CD14-positive monocyte (primary cell): ENCODE measurements at places on chromosomes 7 and 10.

DNA sequence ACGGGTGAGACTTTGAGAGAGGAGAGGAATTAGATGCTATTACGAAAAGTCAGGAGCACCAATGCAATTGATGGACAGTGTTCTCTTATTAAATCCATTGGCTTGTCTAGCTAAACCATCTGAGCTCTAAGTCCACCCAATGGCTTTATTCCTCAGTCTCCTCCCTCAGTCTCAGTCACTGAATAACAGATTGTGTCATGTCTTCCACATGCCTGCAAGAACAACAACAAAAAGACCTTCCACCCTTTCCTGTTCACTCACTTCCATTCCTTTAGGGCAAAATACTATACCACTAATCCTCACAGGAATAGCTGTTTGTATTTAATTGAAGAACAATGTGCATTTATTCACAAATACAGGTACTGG, 154.8 kb upstream of the LAMB4 start:
- DNase-seq = no peak

DNA sequence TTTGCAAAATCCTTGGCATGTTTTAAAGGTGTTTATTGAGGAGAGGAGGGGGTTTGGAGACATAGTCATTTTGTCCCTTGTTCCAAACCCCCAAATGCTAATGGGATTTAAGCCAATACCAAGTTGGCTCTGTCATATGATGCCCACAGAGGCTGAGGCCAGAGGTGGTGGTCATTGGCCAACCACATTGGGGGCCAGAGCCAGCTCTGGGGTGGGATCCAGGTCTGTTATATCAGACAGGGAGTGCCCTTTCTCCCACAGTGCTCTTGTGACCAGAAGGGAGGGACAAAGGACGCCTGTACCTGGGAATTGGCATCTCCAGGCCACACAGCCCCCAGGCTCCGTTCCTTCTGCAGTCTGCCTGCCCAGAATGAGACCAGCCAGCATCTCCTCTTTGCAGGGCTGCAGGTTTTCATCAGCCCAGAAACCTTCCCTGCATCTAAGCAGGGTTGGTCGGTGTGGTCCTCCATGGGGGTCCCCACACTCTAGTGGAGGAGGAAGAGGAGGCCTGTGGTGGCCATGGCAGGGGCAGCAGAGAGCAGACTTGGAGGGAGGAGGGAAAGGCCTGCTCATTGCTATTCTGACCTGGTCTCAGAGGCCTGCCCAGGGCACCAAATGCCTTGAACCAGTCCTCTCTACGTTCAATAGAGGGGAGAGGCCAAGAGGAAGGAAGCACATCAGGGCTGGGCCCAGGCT, 17.9 kb downstream of the ADCYAP1R1 start:
- DNase-seq = no peak

- no peak for DNase-seq
Observed at GRCh38 chr7:12573885-12574284, 3.4 kb downstream of the SCIN start.

DNA sequence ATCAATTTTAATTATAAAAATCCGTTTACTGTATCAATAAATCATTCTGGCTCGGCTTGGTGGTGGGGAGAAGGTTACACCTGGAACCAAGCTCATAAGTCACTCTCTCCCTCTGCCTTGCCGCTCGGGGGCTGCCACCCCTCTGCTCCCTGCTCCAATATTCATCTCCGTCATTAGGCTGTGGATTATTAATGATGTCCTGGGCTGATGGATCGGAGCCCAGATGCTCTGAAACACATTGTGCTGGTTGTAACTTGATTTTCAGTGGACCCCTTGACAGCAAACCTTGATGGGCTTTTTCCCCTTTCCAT, 314.2 kb downstream of the PLXNA4 start:
- no peak for DNase-seq
